ENCODE measurements at places on chromosomes 1 and 21.

DNA sequence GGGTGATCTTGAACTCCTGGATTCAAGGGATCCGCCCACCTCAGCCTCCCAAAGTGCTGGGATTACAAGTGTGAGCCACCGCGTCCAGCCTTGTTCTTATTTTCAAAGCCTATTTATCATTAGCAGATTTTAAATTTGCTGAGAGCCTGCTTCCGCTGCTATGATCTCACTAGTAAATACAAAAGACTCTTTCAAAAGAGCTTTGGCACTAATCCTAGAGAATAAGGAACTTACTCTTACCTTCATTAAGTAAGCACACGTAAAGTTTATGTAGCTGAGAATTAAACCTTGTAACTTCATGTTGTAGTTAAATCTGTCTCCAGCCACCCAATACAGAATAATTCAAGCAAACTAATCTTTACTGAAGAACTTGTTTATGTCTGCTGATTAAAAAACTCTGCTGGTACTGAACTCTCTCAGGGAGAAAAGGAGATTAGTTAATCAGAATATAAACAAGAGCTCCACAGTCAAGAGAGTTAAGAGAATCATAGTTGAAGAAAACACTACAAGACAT is 72.3 kb downstream of the RUSC1 start:
- DNase-seq = no peak

DNA sequence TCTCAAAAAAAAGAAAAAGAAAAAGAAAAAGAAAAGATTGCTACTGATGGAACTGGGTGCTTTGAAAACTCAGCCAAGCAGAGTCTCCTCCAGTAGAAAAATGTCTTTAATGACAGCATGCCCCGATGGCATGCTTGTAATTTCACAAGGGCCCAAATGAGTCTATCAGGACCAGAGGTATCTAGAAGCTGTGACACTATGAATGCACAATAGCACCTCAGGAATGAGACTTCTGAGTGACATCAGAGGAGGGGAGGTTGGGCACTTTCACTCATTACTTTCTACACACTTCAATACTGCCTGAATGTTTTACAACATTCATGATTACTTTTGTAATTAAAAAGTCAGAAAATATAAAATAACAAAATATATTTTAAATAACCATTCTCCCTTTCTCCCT is 15.1 kb upstream of the CD58 start:
- DNase-seq = no peak

- DNase-seq = peak; percentile 53
These were observed 1.2 kb upstream of the PTTG1IP start for GRCh38 chr21:44874497-44875315.

DNA sequence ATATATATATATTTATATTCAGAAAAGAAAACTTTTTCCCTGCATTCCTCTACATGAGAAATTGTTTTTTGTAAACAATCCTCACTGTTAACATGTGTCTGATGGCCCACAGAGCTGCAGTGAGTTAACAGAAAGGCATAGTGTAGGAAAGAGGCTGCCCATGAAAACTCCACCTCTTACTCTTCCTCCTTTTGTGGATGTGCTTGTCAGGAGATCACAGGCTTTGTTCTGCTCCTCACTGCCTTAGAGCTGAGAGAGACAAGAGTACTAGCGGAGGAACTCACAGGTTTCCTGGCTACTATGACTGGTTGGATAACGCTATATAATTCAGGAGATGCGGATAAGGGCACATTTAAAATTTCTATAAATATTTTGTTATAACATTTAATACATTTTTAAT is 200.6 kb downstream of the BRINP3 start:
- no peak for DNase-seq

DNA sequence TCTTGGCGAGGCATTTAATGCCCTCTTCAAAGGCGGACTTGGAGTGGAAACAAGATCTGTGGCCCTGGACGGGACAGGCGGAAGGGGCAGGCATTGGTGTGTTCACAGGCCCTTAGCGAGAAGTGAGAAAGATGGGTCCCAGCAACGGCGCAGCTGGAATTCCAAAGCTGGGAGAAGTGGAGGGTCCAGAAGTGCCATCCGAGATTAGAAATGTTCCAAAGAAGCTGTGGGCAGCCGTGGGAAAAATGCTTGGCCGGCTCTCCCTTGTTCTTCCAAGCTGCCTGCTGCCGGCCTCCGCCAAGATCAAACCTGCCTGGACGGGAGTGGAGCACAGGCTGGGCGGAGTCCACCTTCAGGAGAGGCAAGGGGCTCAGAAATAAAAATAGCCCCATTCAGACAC is 69.4 kb upstream of the ACTRT2 start:
- DNase-seq = no peak

DNA sequence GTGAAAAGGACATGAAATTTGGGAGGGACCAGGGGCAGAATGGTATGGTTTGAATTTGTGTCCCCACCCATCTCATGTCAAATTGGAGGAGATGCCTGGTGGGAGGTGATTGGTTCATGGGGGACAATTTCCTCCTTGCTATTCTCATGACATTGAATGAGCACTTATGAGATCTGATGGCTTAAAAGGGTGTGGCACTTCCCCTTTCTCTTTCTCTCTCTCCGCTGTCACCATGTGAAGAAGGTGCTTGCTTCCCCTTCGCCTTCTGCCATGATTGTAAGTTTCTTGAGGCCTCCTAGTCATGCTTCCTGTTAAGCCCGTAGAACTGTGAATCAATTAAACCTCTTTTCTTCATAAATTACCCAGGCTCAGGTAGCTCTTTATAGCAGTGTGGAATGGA is 7.6 kb upstream of the GBP4 start:
- DNase-seq = no peak

- DNase-seq = no peak
These were observed 2.0 kb downstream of the CAPN9 start for GRCh38 chr1:230749150-230749549.

GRCh38 chr21:44539991-44540666 is at the start of gene KRTAP10-1:
Gene KRTAP10-1, minus strand, starts transcription at chr21:44540195. Its CDS starts 45 bp downstream, at chr21:44540150.
- DNase-seq = no peak

- peak; percentile 66 for DNase-seq
These were observed 8.3 kb upstream of the KCNAB2 start for GRCh38 chr1:6037338-6037762.

GRCh38 chr1:193309936-193310475 is 123.6 kb upstream of the B3GALT2 start:
- DNase-seq = no peak

GRCh38 chr21:26408511-26408910 is 164.6 kb downstream of the CYYR1 start:
- DNase-seq = no peak

DNA sequence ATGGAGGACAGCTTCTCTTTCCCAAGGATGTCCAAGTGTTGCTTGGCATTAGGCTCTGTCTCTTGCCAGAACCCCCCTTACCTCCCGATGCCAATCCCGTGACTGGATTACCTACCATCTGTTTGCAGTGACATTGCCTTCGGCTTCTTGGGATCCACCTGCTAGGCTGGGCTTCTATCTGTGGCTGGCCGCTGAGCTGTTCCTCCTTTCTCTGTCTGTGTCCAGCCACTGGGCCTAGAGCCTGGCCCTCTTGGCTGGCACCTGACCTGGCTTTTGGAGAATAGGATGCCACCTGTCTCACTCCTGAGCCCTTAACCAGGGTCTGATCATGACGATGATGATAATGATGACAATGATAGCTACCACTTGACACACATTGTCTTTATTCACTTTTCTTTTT is 41.6 kb upstream of the STUM start:
- DNase-seq = no peak

DNA sequence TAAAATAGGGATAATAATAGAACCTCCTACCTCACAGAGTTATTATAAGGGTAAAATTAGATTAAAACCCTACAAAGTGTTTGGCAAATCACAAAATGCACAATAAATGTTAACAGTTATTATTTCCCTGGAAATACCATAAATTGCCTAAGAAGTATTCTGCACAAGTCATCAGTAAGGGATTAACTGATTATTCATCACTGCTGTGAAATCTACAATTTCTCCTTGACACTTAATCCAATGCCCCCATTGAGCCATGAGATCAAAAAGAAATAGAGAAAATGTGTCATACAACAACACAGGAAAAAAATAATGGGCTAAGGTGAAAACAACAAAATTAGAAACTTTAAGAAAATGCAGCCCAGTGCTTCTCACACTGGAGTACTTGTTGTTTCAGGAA is 6.7 kb upstream of the SEC16B start:
- DNase-seq = no peak

GRCh38 chr1:10152709-10153284 is 57.6 kb upstream of the KIF1B start:
- peak; percentile 41 for DNase-seq

DNA sequence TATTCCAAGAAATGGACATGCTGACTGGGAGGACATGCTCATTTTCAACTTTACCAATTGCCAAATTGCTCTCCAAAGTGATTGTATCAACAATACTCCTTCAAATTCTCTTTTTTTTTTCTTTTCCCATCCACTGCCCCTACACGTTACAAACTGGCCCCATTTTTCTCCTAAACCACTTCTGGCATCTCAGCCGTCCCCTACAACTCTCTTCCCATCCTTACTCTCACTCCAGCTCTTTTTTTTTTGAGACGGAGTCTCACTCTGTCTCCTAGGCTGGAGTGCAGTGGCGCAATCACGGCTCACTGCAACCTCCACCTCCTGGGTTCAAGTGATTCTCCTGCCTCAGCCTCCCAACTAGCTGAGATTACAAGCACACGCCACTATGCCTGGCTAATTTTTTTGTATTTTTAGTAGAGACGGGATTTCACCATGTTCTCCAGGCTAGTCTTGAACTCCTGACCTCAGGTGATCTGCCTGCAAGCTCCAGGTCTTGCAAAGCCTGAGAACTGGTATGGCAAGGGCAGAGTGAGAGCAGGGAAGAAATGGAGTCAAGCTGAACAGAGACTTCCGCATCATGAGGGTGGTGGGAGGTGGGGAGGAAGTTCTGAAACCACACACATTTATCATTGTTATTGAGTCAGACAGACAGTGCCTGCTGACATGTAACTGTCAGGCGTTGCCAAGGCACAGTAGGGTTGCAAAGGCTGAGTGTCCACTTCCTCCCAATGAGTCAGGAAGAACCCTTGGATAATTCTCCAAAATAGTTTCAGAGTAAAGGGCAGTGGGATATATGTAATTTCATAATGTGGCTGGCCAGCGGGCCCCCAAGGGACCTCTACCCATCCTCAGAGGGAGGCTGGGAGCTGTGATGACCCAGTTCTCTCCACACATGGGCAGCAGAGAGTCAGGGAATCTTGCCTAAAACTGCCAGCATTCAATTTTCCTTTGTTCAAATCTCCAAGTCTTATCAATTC is 17.4 kb downstream of the CELA3A start:
- peak; percentile 90 for DNase-seq

DNA sequence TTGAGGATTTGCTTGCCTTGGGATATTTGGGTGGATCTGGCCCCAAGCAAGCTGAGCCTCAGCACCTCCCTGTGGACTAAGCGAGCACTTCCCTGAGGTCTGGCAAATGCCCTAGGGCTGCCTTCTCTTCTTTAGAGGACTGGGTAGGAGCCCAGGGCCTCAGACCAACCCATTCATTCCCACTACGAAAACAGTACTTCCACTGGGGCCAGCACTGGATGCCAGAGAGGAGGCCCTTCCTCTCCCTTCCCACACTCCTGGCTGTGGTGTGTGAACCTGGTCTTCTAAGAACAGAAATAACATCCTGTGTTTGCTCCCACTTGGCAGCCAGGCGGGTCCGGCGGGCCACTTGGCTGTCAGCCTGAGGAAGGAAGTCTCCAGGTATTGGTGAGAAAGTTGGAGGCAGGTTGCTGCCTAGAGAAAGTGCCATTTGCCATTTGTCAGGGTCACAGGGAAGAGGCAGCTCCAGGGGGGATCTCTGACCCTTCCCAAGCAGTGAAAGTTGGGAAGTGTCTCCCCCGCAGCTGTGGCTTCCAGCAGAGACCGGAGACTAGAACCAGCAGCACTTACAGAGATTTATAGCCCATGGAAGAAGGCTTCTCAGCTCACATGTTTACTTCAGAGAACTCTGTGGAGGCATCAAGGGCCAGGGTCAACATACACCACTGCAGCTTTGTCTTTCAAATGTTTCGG is 323.5 kb downstream of the SIPA1L2 start:
- DNase-seq = no peak

GRCh38 chr1:217253985-217254384 is 376.9 kb downstream of the GPATCH2 start:
- DNase-seq = no peak

- peak; percentile 29 for DNase-seq
These were observed 11.7 kb downstream of the NR5A2 start for GRCh38 chr1:200038981-200039848.

- DNase-seq = no peak
These were observed 11.2 kb upstream of the OR6K3 start for GRCh38 chr1:158731707-158732106.

- DNase-seq = no peak
These were observed 2.6 kb upstream of the HES5 start for GRCh38 chr1:2532485-2533160.

- DNase-seq = peak; percentile 42
These were observed 27.9 kb downstream of the LRRC8B start for GRCh38 chr1:89552471-89553081.

DNA sequence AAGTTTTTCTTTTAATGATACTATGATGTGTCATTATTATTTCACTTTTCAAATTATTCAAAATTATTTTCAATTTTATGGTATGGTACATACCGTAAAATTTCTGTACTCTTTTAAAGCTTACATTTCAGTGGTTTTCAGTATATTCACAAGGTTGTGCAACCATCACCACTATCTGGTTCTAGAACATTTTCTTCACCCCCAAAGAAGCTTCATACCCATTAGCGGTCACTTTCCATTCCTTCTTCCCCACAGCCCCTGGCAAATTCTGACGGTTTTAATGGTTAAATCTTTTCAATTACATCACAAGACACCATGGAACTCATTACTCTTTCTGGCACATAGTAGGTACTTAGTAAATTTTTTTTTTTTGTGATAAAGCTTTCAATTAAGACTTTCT is 22.8 kb upstream of the ATP5PO start:
- no peak for DNase-seq

DNA sequence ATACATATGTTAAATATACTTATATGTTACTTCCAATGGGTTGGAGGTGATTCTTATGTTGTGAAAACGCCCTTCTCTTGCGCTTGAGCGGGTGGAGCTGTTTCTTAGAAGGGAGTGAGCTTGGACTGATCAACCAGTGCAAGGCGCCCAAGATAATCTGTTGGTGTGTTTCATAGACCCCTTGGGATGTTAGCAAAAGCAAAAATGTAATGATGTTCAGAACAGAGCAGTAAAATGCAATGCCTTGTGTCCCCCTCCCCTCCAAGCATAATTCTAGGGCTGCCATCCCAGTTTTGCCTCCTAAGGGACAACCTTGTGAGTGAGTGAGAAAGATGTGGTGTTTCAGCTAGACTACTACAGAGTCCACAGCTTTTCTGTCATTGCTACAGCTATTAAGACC is 6.2 kb upstream of the CD34 start:
- no peak for DNase-seq

GRCh38 chr1:19728413-19729145 is 63.9 kb downstream of the HTR6 start:
- no peak for DNase-seq

GRCh38 chr1:36588972-36589371 is 106.3 kb upstream of the CSF3R start:
- DNase-seq = no peak

- peak; percentile 19 for DNase-seq
These were observed 7.9 kb downstream of the COX20 start for GRCh38 chr1:244843148-244843978.
